GM19239 (cell line): ENCODE measurements at places on chromosomes 1 and 21.

DNA sequence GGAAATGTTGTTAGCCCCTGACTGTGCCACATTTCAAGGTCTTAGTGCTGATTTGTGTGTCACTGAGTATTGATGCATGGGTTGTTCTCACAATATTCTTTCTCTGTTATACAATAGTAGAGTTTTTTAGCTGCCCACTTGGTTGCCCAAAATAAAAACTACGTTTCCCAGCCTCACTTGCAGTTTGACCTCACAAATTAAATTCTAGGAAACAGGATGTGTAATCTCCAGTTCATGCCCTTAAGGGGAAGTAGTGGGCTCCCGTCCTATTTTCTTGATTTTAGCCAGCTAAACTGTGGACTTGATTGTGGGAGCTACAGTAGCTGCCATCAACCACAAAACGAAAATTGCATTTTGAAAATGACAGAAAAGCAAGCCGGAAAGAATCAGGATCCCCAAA, 27.3 kb upstream of the LAMC1 start:
- no peak for DNase-seq

DNA sequence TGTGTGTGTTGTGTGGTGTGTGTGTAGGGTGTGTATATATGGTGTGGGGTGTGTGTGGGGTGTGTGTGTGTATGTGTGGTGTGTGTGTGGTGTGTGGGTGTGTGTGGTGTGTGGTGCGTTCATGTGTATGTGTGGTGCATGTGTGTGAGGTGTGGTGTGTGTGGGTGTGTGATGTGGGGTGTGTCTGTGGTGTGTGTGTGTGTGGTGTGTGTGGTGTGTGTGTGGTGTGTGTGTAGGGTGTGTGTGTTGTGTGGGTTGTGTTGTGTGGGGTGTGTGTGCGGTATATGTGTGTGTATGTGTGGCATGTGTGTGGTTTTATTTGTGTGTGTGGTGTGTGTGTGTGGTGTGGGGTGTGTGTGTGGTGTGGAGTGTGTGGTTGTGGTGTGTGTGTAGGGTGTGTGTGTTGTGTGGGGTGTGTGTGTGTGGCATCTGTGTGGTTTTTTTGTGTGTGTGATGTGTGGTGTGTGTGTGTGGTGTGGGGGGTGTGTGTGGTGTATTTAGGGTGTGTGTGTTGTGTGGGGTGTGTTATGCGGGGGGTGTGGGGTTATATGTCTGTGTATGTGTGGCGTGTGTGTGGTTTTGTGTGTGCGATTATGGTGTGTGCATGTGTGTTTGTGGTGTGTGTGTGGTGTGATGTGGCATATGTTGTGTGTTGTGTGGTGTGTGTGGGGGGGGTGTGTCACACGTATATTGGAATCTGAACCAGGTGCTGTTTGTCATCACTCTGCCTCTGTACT, 17.1 kb upstream of the ZBTB21 start:
- no peak for DNase-seq

- no peak for DNase-seq
Measured at GRCh38 chr1:177306981-177307380, 136.2 kb downstream of the BRINP2 start.

DNA sequence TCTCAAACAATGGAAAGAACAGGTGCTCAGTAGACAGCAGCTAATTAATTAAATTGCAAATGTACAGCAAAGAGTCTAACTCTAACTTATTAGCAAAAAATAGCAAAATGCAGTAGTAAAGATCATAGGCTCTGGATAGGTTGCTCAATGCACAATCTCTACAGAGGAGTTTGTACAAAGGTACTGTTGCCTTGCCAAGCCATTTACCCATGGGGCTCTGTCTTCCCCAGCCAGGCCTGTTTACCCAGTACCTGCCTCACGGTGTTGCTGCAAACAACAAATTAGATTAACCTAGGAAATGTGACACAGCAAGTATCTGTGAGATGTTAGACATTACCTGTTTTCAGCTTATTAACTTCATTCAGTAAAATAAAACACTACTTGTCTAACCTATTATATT, 222.0 kb downstream of the DENND1B start:
- DNase-seq: no peak

DNA sequence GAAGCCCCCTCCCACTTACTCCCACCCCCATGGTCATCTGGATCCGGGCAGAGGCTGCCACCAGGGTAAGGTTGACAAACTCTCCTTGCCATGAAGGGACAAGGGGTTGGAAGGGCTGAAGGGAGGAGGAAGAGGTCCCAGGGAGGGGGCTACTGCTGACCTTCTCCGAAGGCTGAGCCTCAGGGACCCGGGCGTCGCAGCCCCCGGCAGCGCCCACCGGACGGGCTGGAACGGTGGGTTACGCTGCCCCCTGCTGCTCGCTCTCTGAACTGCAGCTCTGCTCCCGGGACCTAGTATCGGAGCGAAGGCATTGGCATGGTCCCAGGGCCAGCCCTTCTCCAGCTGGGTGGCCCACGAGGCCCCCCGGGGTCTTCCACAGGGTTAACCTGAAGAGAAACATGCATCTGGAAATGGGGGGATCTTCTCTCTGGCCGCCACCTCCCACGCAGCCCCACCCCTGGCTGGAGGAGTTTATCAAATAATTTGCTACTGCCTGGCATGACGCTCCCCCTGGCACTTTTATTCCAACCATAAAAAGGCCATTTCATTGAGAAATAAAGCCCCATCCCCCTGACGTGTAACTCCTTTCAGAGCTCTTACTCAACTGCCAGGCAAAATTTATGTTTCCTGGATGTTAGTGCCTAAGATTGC, 70.4 kb upstream of the TARDBP start:
- peak; percentile 78 for DNase-seq

GRCh38 chr21:33840771-33841170, 74.8 kb downstream of the ATP5PO start:
- no peak for DNase-seq

DNA sequence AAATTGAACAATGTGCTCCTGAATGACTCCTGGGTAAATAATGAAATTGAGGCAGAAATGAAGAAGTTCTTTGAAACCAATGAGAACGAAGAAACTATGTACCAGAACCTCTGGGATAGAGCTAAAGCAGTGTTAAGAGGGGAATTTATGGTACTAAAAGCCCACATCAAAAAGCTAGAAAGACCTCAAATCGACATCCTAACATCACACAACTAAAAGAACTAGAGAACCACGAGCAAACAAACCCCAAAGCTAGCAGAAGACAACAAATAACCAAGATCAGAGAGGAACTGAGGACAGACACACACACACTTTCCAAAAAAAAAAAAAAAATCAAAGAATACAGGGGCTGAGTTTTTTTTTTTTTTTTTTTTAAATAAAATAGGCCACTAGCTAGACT, 564.2 kb downstream of the SMYD3 start:
- DNase-seq: no peak

DNA sequence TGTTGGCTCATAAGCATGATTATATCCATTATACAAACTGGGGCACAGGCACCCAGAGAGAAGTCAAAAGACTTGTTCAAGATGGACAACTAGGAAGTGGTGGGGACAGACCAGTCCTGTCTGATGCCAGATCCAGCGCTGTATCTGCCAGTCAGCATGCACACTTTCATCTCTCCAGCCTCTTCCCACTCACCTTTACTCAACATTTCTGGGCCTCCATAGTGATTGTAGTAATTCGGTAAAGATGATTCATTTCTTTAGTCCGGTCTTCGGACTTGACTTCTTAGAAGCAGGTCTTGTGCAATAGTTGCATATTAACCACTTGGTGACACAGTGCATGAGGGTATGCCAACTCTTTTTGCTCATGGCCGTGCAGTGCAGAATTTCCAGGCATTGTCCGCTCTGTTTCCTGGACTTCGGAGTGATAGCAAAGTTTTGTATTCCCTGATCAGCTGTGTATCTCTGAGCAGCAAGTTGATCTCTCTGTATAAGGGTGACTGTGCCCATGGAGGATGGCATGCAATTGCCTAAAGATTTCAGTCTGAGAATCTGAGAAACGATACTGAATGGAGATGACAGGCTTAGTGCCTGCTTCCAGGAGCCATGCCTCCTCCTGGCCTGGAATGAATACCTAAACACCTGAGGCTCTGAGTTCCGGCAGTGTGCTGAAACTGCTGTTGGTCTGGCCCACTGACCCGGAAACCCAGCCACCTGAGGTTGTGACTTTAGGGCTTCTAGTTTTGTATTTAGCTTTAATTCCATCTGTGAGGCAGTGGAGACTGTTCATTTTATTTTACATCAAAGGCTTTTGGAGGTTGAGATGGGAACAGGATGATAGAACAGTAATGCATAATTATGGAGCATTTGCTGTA, 39.0 kb downstream of the GALNT2 start:
- peak; percentile 40 for DNase-seq

DNA sequence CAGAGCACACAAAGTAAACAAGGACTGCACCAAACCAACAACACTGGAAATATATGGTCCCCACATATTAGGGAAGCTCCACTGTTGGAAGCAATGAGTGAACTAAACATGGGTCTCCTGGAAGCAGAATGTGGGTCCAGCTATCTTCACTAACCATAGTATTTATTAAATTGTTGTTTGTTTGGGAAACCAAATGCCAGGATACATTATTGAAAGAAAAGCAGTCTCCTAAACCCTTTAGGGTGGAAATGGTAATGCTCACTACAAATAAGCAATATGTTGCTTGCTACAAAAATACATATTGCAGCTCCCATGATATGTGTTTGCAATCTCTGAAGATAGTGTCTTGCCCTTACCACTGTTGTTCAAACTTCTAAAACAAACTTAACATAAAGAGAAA, 2.2 kb downstream of the NEGR1 start:
- DNase-seq: no peak

- DNase-seq: no peak
Measured at GRCh38 chr1:20962576-20963258, 175.6 kb upstream of the HP1BP3 start.

DNA sequence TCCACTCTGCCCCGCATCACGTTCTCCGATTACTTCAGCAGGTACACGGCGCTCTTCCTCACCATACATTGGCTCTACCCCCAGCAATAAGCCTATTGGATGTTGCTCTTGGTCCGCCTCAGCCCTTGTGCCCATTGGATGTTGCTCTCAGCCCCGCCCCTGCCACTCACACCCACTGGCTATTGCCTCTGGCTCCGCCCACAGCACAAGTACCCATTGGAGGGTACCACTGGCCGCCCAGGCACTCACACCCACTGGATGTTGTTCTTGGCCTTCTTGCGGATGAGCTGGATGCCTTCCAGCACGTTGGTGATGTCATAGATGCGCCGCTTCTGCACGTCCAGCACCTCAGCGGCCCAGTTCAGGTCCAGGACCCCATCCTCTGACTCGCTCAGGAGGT, 9.4 kb downstream of the E2F2 start:
- DNase-seq: no peak

DNA sequence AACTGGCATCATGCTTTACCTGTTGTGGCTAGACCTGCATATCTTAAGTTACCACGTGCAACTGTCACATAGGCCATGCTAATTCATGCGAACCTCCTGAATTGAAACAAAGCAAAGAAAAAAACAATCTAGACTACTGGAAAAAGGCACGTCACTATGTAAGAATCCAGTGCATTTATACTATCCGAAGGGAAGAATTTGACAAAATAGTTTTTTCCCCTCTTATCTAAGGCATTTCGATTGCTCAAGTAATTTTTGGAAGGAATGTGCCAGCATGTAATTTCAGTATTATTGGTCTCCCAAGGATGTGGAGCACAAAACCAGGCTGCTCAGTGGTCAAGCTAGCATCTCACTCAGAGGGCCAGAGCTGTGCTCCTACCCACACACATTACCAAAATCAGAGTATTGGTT, 31.5 kb upstream of the C1orf198 start:
- no peak for DNase-seq

GRCh38 chr21:14911351-14911750, 153.4 kb downstream of the NRIP1 start:
- DNase-seq: no peak

DNA sequence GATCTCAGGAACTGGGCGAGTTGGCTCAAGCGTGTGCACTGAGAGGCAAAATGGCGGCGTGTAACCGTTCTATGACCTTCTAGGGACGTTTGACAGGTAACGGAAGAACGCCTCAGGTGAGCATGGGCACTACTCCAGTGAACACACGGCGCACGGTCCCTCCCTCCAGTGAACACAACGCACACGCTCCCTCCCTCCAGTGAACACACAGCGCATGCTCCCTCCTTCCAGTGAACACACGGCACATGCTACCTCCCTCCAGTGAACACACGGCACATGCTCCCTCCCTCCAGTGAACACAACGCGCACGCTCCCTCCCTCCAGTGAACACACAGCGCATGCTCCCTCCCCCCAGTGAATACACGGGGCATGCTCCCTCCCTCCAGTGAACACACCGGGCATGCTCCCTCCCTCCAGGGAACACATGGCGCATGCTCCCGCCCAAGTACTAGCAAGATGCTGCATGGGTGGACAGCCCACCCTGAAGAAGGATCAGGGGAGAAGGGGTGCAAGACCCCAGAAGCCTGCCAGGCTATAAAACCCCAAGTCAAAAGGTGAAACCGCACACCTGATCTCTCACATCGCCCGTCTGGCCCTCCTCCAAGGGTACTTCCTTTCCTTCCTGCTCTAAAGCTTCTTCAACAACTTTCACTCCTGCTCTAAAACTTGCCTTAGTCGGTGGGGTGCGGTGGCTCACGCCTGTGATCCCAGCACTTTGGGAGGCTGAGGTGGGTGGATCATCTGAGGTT, 3.5 kb downstream of the C1orf159 start:
- no peak for DNase-seq

GRCh38 chr1:115295904-115296696, 41.9 kb downstream of the NGF start:
- no peak for DNase-seq

DNA sequence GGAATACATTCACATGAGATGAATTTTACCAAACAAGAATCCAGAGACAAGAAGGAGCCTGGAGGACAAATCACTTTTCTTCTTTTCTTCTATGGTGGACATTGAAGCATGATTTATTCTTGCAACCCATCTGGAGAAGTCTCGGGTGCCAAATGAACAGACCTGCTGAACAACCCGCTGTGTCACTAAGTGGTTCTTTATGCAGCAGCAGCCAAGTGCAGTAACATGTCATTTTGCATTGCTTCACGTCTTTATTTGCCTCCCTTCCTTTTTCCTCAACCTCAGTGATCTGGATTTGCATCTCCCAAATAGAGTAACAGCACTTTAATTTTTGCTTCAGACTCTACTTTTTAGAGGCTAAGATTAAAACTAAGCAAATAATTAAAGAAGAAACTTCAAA, 50.0 kb upstream of the TENT5C start:
- no peak for DNase-seq

DNA sequence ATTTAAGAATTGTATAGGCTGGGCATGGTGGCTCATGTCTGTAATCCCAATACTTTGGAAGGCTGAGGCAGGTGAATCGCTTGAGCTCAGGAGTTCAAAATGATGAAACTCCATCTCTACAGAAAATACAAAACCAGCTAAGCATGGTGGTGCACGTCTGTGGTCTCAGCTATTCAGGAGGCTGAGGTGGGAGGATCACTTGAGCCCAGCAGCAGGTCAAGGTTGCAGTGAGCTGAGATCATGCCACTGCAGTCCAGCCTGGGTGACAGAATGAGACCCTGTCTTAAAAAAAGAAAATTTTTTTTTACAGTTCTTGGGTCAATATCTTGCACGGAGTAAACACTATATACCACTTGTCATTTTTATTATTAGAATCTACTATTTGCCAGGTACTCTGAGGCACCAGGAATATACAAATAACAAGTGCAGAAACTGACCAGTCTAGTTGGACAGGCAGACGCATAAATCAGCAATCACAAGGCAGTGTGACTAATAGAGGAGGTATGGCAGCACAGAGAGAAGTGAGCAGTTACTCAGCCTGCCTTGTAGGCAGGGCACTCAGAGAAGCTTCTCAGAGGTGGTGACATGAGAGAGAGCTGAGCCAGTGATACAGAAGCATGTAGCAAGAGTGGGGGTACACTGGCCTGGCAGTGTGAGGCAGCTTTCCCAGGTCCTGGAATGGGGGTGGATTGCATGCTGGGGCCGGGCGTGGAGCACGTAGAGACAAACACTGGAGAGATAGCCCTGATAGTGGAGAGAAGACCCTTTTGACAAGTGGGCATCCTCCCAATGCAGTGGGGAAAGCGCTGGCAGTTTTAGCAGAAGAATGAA, 8.0 kb downstream of the PHLDA3 start:
- DNase-seq: no peak
